ENCODE measurements at places on chromosomes 6 and 20.

- DNase-seq, result no peak
Measured at GRCh38 chr6:44052419-44053023, 74.7 kb downstream of the MRPL14 start.

DNA sequence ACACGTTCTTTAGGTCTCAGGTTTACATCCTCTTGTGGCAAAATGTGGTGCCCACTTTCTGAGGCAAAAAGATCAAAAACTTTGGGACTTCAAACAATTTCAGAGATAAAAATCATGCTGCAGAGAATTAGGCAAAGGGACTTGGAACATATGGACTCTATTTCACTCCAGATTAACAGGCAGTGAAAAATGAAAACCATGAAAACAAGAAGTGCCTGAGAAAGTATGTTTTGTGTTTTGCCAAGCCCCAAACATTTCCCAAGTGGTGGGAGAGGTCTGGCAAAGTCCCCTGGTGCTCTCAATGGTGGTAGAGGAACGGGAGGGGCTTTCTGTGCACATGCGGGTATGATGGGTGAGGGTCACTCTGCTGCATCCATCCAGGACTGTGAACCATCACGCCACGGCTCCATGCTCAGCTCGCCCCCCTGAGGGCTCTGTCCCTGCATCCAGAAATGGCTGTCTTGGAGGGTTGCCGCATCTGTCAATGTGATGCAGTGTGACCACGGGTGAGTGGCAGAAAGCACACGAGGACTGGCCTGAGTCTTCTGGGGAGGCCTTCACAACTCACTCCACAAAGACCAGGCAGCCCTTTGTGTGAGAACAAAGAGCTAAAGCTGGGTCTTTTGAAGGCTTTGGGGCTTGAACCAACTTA is 43.2 kb upstream of the TBC1D7 start:
- DNase-seq, result no peak

DNA sequence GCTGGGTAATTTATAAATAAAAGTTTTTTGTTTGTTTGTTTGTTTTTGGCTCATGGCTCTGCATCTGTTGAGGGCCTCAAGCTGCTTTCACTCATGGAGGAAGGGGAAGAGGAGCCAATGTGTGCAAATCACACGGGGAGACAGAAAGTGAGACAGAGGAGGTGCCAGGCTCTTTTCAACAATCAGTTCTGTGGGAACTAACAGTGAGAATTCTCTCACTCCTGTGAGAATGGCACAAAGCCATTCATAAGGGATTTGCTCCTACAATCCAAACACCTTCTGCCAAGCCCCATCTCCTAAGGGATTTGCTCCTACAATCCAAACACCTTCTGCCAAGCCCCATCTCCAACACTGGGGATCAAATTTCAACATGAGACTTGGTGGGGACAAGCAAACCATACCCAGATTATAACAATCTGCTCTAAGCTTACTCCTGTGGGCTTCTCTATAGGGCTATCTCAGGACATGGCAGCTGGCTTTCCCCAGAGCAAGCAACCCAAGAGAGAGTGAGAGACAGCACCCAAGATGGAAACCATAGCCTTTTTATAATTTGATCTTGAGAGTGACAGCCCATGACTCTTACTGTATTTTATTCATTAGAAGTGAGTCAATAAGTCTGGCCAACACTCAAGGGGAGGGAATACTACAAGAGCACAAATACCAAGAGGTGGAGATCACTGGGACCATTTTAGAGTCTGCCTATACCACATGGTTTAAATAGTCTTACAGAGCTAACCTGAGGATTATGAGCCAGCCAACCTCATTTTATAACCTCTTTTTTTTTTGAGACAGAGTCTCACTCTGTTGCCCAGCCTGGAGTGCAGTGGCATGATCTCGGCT is 22.8 kb upstream of the LRRC1 start:
- no peak for DNase-seq

DNA sequence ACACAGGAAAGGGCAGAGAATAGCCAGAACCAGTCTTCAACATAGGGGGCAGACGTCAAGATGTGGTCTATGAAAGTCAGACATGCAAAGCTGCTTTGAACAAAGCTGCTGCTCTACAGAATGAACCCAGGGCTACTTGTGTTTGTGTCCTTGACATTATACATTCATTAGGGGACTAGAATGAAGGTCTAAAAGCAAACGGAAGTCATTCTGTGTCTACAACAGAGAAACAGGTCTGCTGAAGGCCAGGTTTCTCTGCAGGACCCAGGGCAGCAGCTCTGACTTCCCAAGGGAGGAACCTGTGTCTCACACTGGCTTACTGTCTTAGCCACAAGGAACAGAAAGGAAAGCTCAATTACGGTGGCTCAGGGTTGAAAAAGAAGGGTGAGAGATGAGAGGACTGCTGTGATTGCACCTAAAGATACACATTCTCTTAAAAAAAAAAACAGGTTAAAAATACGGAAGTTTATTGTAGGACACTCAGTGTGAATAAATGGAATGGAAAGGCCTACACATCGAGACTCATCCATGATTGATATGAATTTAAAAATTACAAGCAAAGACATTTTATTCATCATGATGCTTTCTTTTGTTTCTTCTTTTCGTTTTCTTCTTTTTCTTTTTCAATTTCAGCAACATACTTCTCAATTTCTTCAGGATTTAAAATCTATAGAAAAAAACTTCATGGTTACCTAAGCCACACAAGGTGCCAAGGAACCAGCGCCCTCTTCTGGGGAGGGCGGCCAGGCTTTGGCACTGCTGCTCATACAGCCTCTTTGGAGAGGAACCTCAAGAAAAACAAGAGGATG is 6.7 kb downstream of the PSMA7 start:
- peak; percentile 50 for DNase-seq

- no peak for DNase-seq
Measured at GRCh38 chr6:57216235-57217101, 5.6 kb downstream of the RAB23 start.

GRCh38 chr6:6270948-6271535 is 49.4 kb downstream of the F13A1 start:
- DNase-seq, result no peak

DNA sequence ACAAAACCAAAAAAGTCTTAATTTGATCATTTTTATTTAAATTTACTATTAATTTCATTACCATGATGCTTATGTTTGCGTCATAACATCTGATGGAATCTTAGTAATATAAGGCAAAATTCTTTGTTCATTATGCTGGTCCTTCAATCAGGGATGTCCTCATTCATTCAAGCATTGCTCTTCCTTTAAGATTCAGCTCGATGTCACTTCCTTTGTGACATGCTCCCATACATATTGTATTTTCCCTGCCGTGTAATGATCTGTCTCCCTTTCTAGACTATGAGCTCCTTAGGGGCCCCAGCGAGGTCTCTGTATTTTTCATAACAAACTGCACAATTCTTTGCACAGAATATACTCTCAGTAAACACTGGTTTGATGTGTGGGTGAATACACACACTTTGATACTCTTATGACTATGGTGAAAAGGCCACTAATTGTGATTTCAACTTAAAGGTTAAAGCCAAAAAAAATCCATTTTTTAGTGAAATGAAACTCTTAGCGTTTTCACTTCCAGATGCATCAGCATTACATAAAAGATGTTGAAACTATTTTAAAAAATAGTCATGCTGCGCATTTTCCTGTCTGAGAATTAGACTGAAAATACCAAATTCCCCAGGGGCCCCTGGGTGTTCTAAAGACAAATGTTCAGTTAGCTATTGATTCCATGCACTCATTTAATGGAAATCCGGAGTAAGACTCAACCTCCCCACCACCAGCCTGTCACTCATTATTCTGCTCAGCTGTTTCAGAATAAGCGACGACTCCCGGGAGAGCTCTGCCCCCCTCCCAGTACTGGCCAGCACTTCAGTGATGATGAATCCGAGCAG is 169.7 kb downstream of the ATXN1 start:
- DNase-seq, result no peak

DNA sequence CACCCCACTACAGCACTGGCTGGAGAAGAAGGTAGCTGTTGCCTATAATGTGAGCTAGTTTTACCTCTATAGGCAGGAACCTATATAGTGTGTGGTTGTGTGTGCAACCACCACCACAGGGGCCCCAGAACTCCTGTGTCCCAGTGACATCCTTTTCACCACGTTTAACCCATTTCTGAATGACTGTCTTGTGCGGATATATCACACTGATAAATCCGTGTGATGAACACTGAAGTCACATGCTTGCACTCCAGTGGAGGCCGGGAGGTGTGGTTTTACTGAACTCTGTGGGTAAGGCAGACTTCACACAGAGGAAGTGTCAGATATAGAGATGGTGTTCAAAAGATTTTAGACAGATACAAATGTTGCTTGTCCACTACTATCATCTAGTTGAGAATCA is 32.5 kb downstream of the SDHAF4 start:
- no peak for DNase-seq

DNA sequence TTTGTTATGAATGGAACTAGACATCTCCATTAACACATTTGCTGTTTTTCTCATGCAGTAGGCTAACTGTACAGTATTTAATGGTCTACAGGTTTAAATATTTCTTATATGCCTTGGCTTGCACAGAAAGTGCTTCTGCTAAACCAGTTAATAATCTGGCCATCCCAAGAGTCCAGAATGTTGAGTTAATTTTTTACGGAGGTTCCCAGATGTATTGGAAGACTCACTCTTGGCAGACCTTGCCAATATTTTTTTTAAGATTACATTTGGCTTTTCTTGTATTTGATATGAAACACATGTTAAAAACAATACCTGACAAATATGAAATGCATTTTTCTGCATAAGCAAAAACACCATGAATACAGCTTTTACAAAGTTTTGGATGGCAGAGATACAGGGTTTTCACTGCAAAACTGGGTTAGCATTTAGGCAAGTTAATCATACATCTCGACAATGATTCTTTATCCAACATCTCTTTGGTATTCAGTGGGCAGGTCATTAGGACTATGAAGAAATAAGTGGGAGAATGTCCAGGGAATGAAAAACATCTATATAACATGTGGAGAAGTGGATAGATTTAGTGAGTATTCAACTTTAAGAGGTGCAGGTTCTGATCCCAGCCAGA is 94.0 kb downstream of the SGK1 start:
- DNase-seq, result no peak

- DNase-seq, result no peak
Measured at GRCh38 chr6:75761489-75761888, 12.4 kb downstream of the MYO6 start.

- no peak for DNase-seq
Measured at GRCh38 chr20:44830523-44830922, 20.2 kb upstream of the RIMS4 start.

Data from stimulated activated CD4-positive, alpha-beta T cell treated with anti-CD3 and anti-CD28 coated beads, Interleukin-1b, Interleukin-23, amount 100 ng/mL, for 1 hour (primary cell).